ENCODE measurements at places on chromosomes 12 and 14.

DNA sequence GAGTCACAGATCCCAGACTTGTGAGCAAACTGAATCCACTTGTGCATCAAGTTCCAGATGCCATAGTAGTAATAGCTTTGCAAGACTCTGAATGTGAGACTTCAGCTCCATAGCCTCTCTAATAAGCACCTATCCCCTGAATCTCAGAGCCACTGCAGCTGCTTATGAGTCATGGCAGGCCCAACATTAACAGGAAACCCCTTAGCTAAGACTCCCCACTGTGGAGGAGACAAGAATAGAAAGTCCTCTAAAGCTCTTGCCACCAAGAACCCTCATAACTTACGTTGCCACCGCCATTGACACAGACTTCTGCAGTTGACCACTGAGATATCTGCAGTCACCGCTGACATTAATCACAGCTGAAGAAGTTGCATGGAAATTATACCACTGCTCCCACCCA lies 62.9 kb upstream of the PDE3A start:
- DNase-seq: no peak

DNA sequence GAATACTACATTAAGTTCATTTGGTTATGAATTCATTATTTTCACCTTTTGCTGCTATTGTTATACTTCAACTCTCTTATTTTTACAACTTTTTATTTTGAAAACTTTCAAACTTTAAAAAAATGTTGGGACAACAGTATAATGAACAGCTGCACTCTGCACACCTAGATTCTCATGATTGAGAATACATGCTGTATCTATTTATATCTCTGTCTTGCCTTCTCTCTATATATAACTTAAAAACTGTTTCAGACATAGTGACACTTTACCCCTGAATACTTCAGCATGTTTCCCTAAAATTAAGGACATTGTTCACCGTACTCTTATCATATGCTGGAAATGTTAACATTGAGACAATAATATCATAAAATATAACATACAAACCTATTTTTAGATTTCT lies 237.1 kb downstream of the GPHN start:
- DNase-seq: no peak

GRCh38 chr14:50864946-50865345 lies 6.9 kb upstream of the ABHD12B start:
- no peak for DNase-seq

DNA sequence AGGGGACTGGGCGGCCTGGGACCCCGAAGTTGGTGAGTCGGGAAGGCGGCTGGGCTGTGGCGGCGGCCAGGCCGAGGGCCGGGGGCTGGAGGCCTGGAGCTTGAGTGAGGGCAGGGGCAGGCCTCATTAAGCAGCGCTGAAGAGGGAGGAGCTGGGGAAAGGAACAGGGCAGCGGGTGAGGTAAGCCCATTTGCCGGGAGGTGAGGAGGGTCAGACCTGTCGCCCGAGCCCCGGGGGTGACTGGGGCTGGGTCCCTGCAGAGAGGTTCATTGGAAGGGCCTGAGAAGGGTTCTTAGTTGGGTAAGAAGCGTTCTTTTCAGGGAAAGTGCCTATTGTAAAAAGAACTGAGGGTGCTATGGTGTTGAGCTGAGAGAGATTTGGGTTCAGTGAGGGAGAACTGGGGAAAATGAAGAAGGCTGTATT lies 441 bp downstream of the RAB5B start:
- no peak for DNase-seq

- no peak for DNase-seq
Observed at GRCh38 chr14:72609205-72609916, 284.5 kb downstream of the DPF3 start.

- DNase-seq: no peak
Observed at GRCh38 chr12:120159509-120160237, 34.8 kb downstream of the GCN1 start.

DNA sequence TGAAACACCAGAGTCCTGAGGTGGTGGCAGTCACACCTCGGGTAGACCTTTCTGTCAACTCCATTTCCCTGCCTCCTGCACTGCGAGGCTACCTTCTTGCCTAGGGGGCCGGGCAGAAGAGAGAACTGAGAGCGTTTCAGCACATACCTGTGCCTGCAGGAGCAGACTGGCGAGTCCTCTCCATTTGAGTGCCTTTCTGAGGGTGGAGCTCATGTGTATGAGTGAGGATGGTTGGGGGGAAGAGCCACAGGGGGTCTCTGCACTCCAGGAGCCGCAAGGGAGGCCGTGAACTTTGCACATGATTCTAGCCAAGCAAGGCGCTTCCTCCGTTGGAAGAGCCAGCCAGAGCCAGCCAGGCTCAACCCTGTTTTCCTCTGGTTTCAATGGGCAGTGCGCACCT lies 31.0 kb upstream of the CCND2 start:
- no peak for DNase-seq

DNA sequence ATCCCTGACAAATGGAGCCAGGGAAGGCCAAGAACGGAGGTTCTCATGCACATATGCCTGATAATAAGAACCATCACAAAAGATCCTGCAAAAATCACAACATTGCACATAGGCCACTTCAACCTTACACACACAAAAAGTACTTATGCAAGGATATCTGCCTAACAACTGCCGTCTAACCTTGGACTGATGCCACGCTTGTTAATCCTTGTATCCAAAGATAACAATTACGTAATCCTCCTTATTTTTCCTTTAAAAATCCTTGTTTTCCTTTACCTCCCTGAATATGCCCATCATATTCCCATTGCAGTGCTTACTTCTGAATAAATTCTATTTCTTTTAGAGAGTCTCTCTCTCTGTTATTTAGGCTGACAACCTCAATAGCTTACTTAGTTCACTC lies 59.5 kb downstream of the TMEM116 start:
- no peak for DNase-seq

GRCh38 chr12:2641207-2641606 lies 153.6 kb upstream of the FKBP4 start:
- DNase-seq: no peak

- DNase-seq: no peak
Observed at GRCh38 chr14:68094158-68094557, 274.6 kb downstream of the RAD51B start.

DNA sequence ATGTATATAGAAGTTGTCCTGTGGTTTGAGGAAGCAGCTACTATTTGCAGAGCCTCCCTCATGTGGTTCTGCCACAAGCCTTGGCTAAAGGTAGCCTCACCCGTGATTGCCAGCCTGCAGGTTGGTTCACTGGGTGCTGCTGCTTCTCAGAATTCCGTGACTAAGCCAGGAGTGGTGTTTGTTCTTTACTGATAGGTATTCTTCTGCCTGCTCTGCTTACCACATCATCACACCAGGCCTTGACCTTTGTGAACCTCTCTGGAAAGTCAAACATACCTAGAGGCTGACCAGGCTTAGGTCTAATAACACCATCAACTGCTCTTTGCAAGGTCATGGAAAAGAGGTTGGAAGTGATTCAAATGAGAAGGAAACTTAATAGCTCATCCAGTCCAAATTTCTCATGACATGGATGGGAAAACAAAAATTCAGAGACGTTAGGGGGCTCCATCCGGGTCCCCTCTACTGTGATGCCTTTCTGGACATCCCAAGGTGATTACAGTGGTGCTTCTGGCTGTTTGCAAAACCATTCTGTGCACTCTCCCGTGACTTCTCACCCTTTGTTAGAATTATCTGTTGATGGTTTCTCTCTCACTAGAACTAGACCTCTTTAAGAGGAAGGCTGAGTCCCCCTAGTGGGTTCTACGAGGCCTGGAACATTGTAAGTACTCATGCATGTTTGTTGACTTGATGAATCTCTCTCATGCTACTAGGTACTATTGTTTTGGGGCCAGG lies 8.5 kb upstream of the SOCS2 start:
- DNase-seq: no peak

- DNase-seq: no peak
Observed at GRCh38 chr12:129001826-129002225, 148.5 kb downstream of the GLT1D1 start.

DNA sequence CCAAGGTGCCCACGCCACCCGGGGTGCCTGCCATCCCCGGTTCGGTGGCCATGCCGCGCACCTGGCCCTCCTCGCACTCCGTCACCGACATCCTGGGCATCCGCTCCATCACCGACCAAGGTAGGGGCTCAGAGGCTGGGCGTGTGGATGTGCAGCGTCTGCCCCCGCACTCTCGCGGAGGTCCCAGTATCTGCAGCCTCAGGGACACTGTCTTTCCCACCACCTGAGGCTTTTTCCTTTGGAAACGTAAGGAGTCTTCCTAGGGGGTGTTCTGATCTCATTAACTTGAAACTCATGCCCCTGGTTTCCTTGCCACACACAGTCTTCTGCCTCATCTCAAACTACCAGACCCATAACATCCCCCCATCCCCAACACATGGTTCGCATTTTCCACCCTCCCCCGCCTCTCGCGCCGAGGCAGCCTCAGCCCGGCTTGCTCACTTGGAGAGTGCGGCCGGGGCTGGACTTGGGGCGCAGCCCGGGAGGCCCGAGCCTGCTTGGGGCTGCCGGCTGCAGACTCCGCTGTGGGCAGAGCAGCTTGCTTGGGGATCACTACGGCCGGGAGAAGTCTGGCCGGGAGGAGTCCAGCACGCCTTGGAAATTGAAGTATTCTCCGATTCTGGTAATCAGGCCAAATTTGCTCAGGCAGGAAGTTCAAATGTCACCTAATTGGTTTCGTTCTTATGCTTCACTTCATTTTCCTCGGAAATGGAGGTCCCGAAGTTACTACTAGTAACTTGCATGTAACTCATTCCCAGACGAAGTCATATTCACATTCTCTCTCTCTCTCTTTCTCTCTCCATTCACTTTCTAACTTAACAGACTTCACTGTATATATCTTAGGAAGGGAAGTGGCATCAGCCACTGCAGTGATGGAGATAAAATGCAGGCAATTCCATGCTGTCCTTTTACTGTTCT lies 2.0 kb downstream of the PAX9 start:
- DNase-seq: no peak

GRCh38 chr12:115260762-115261675 lies 577.0 kb upstream of the TBX3 start:
- DNase-seq: no peak

- no peak for DNase-seq
Observed at GRCh38 chr14:39558525-39558924, 126.3 kb upstream of the FBXO33 start.

GRCh38 chr12:62251609-62251958 lies 8.6 kb upstream of the USP15 start:
- DNase-seq: no peak

DNA sequence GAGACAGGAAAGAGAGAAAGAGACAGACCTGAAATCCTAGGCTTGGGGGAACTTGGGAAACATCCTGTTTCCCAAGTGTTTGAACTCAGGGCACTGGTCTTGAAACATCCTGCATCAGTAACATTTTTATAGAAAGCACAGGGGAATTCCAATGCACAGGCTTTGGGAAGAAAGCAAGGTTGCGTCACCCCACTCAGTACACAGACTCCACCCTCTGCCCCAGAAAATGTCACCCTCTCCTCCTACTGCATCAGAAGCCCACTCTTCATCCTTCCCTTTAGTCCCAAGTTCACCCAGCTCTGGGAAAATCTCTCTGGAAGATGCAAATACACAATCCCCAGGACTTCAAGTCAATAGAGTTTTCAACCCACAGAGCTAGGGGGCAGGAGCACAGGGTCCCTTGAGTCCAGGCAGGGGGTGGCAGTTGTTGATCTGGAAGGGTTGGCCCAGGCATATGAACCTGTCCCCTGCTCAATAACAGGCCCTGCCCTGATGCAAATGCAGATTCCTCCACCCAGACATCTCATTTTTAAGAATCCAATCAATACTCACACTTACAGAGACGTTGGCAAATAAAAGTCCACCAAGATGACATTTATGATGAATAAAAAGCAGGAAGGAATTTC lies 1.7 kb downstream of the RDH16 start:
- DNase-seq: no peak

GRCh38 chr14:38248321-38249028 lies 7.4 kb downstream of the CLEC14A start:
- DNase-seq: no peak

- DNase-seq: no peak
Observed at GRCh38 chr14:64235652-64236640, 58.2 kb downstream of the ESR2 start.

DNA sequence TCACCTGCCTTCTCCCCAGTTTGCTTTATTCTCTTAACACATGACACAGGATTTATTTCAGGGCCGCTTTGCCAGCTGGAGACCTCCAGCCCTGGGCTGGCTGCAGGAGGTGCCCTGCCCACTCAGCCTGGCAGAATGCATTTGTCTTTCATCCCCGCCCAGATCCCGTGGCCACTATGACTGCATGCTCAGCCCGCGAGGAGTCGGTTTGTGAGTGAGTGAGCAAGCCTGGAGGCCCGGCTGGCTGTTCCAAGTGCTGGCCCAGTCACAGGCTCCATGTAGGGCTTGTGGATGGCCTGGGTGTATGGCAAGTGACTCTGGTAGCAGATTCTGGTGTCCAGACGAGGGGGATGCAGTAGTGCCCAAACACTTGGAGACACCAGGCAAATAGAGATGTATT lies 2.1 kb downstream of the TDP1 start:
- DNase-seq: no peak

DNA sequence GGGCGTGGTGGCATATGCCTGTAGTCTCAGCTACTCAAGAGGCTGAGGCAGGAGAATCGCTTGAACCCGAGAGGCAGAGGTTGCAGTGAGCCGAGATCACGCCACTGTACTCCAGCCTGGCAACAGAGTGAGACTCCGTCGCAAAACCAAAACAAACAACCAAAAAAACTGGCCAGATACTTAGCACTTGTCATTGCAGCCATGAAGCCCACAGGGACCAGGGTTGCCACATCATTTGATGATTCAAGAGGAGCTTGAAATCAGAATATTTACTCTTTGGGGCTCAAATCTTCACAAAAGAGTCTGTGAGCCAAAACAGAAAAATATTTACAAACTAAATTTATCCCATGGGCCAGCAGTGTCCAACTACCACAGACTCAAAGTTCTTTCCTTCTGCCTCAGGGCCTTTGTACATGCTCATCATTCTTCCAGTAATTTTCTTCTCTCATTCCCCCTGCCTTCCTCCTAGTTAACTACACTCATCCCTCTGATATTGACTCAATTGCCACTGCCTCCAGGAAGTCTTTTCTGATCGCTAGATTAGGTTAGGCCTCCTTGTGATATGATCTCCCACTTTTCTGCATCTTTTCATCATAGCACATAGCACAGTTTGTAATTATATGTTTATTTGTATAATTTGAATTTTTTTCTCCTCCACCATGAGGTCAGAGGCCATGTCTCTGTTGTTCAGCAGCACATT lies 130.8 kb upstream of the PLEKHG7 start:
- no peak for DNase-seq

GRCh38 chr14:101056446-101056845 lies 152.9 kb upstream of the RTL1 start:
- no peak for DNase-seq

- no peak for DNase-seq
Observed at GRCh38 chr12:108849660-108850059, 7.7 kb downstream of the SSH1 start.

GRCh38 chr14:77041881-77042545 lies 13.5 kb upstream of the IRF2BPL start:
- no peak for DNase-seq

DNA sequence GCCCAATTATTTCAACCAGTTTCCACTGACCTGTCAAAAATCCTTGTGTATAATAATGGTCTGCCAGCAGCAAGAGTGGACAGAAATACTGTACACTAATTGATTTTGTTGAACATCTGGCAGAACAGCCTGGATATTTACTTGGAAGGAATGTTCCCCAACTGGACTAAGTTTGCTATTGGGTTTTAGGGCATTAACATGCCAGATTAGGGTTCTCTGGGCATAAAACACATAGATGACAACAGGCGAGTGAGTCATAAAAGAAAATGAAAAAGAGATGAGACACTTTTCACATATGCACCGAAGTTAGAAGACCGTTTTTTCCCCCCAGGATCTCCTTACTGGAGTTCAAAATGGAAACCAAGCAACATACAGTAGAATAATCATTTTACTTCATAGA lies 236.3 kb upstream of the NAV3 start:
- no peak for DNase-seq

Measured in left renal pelvis (tissue), 4 donors.